GM19239 (cell line): ENCODE measurements at places on chromosomes 16 and 17.

DNA sequence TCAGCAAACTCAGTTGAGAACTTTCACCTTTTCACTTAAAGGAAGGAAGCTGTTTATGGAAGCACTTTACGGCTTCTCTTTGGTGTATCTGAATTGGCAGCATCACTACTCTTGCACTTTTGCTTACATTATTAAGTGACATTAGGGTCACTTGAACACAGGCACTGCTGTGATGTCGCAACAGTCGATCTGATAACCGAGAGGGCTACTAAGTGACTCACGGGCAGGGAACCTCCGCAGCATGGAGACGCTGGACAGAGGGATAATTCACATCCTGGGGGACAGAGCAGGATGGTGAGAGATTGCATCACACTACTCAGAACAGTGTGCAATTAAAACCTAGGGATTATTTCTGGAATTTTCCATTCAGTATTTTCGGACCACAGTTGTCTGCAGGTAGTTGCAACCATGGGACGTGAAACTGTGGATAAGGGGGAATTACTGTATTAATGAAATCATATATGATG lies 56.5 kb downstream of the DNAH2 start:
- DNase-seq = no peak

- no peak for DNase-seq
These were observed 170.5 kb upstream of the MPHOSPH6 start for GRCh38 chr16:82340531-82340930.

- DNase-seq = no peak
These were observed 140.2 kb downstream of the PITPNC1 start for GRCh38 chr17:67517325-67517724.

GRCh38 chr17:56367366-56367765 lies 214.1 kb downstream of the ANKFN1 start:
- DNase-seq = no peak

- no peak for DNase-seq
These were observed 65.9 kb upstream of the AMZ2 start for GRCh38 chr17:68182011-68182306.

GRCh38 chr17:28494445-28495188 lies 11.5 kb upstream of the FOXN1 start:
- DNase-seq = peak; percentile 85

DNA sequence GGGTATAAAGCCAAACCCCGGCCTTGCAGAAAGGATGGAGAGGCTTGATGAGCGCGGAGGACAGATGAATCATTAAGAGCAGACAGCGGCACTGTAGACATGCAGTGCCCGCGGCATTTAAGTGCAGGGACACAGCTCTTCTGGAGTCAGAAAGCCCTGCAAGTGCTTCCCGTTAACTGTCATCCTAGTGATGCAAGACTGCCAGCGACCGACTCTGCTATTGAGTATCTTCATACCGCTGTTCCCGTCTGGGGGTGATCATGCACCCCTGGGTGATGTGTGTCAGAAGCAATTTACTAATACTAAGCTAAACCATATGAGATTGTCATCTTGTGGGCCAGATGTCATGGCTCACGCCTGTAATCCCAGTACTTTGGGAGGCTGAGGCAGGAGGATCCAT lies 101.0 kb downstream of the ABCC6 start:
- DNase-seq = no peak
